ENCODE measurements at places on chromosomes 16 and 17.

- DNase-seq = no peak
Measured at GRCh38 chr17:49508866-49509587, 13.9 kb downstream of the NGFR start.

DNA sequence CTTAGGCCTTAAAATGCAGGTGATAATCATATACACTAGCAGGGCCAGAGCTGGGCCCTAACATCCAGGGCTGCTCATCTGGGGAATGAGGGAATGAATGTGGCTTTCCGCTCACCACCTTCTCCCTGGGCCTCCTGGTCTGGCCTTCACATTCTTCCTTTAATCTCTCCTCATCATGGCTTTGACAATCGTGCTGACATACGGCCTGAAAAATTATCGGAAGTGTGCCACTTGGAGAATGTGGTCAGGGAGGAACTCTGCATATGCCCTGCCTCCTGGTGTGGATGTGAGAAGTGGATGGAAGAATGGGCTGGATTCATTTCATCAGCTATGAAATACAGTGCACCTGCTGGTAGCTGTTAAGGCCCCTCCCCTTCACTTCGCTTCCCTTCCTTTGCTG lies 2.4 kb downstream of the WSCD1 start:
- no peak for DNase-seq

DNA sequence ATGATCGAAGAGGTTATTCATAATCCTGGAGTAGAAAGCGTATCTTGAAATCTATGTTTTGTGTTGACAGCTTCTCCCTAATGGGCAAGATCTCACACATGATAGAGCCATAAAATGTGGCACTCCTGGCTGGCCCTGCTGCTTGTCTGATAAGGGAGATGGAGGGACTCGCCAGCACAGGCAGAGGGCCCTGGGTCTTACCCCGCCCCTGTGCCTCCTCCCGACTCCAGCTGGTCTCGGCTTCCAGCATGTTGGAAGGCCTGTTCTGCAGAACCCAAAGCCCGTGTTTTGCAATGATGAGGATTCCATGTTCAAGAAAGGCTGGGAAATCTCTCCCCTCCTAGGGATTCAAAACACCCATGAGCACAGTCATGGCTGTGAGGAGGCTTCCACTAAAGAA lies 106.7 kb upstream of the SDK2 start:
- no peak for DNase-seq

GRCh38 chr16:16062023-16062937 lies 112.9 kb downstream of the ABCC1 start:
- DNase-seq = no peak

DNA sequence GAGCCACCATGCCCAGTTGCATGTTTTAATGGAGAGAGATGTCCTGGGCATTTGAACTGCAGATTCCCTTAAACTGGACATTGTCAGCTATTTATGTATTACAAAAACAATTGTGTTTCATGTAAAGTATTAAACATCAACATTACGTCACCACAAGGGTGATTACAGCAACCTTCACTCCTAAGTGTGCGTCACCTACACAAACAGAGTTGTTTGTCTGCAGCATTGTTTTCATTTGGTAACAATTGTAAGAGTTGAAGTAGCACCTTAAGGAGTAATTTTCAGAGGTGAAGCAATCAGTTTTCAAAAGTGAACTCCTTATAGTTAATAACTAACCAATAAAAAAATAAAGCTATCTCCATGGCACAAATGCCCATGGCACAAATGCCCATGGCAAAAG lies 271.4 kb downstream of the IRX3 start:
- DNase-seq = no peak

GRCh38 chr17:80717720-80718083 lies 173.1 kb downstream of the RPTOR start:
- DNase-seq = no peak

Measured in ACHN (cell line).